Right renal cortex interstitium (tissue), 3 donors: ENCODE measurements at places on chromosomes 11 and 22. TPM values are rescaled to one million over a fixed set of nuclear protein-coding genes. Genes with fewer than 3 reads are reported as not detected.

GRCh38 chr22:31926969-31927368, 17.4 kb upstream of the YWHAH start:
- DNase-seq = no peak

The EXPH5 gene
- 3.7 TPM for polyA plus RNA-seq

- DNase-seq = no peak
Measured at GRCh38 chr11:65338676-65339075, 5.0 kb downstream of the DPF2 start.

DNA sequence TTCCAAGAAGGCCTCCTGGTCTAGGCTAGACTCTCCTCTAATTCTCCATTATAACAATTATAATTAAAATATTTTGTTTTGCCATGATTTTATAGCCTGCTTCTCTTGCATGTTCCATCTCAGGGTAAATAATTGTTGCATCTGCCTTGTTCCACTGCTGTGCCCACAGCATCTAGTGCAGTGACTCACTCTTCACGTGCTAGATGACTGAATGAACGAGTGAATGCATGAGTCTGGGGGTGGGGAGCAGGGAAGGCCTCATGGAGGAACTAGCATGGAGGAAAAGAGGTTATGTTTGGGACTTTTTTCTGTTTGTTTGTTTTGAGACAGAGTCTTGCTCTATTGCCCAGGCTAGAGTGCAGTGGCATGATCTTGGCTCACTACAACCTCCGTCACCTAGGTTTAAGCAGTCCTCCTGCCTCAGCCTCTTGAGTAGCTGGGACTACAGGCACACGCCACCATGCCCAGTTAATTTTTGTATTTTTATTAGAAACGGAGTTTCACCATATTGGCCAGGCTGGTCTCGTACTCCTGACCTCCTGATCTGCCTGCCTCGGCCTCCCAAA, 5.2 kb upstream of the OAF start:
- no peak for DNase-seq

The MMP1 gene
- 0.24 TPM for polyA plus RNA-seq

GRCh38 chr11:30861064-30861463, 274.9 kb upstream of the MPPED2 start:
- DNase-seq = no peak

GRCh38 chr11:108780119-108780518, 115.2 kb downstream of the DDX10 start:
- no peak for DNase-seq

The PRODH gene
- 12.4 TPM for polyA plus RNA-seq

- no peak for DNase-seq
Measured at GRCh38 chr22:41841085-41841712, 8.3 kb downstream of the SREBF2 start.
